ENCODE measurements at places on chromosomes 4 and X.

DNA sequence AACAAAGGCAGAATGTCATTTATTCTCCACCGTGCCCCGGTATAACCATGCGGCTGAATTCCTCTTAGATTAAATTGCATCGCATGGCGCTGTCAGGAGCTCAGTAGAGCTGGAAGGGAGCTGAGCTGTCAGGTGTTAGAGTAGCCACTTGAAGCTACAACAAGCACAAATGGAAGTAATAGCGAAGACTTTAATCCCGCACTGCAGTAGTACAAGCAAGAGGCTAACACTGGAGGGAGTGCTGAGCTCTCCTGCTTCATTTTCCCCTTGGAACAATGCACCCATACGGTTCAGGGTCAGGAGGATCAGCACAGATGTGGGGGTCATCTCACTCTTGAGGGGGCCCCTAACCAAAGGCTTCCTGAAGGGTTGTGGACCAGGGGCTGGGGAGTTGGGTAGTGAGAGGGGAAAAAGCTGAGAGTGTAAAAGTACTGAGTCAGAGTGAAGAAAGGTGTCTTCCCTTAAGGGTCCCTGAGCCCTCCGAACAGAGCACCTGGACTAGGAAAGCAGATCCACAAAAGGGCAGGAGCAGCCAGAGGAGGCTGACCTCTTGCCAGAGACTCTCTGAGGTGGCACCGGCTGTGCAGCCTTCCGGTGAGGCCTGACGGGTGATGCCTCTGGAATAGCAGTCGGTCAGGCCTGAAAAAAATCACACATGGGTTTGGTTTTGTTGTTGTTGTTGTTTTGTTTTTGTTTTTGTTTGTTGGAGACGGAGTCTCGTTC, 36.0 kb upstream of the CBR4 start:
- DNase-seq: no peak

- no peak for DNase-seq
These were observed 159.0 kb upstream of the CXCL13 start for GRCh38 chr4:77446601-77447000.

GRCh38 chrX:46838974-46839480, 2.2 kb downstream of the RP2 start:
- DNase-seq: no peak

DNA sequence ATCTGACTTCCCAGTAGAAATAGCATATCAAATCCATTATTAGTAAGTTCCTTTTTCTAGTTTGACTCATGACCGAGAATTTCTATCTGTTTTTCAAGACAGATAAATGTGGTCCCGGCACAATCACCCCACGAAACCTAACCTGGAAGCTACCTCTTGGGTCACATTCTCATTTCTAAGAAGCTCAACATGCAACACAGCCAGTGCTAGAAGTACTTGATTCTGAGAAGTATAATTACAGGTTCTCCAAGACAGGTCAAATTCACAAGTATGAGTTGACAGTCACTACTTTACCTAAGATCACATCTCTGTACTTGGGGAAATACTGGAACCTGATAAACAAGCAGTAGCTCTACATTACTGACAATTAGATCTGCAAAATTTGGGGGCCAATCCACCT, 54.0 kb upstream of the PLAC1 start:
- no peak for DNase-seq

DNA sequence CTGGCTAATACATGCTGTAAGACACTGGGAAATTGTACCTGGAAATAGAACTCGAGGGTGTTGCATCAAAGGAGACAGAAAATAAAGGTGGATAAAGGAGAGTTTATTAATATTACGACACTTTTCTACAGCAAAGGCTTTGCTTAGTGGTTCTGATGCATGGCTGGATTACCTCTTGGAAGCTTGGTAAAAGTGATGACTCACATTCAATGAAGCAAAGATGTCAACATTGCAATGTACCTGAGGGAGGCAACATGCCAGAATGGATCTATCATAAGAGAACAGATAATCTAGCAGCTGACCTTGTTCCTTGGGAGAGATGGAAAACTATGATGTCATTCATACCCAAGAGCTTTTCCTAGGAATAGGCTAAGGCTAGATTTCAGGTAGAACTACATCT, 735.1 kb upstream of the DIAPH2 start:
- no peak for DNase-seq

GRCh38 chrX:29726811-29727210, 488.6 kb upstream of the MAGEB2 start:
- no peak for DNase-seq

DNA sequence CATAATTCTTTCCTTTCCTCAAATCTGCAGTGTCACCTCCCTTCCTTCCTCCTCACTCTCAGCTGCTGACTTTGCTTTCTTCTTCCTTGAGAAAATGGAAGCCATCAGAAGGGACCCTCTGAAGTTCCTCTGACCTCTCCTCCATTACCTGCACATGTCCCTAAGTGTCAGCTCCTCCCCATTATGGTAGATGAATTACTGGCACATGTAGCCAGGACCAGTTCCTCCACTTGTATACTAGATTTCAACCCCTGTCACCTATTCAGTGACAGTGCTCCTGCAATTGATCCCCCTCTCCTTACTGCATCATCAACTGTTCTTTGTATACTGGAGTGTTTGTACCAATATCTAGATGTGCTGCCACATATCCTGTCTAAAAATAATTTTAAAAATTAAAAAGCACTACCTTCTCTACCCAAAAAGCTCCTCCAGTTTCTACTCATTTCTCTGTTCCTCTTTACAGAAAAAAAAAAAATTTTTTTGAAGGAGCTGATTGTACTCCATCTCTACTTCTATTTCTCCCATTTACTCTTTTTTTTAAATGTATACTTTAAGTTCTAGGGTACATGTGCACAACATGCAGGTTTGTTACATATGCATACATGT, 78.6 kb downstream of the CLCN5 start:
- DNase-seq: no peak

DNA sequence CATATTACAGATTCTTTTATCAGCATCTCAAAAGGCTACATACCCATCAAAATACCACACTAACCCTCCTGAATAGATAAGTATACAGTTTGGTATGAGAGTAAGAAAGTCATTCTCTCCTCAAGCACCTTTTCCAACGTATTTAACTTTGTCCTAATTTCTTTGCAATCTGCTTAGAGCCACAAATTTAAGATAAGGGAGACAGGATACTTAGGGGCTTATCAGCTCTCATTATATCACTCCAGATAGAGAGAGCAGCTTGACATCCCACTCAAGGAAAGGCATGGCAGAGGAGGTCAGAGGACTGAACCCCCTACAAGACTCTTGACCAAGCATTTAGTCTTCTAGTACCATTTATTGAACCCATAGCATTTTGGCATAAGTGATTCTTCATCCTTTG, 262.4 kb downstream of the ADGRA3 start:
- no peak for DNase-seq

DNA sequence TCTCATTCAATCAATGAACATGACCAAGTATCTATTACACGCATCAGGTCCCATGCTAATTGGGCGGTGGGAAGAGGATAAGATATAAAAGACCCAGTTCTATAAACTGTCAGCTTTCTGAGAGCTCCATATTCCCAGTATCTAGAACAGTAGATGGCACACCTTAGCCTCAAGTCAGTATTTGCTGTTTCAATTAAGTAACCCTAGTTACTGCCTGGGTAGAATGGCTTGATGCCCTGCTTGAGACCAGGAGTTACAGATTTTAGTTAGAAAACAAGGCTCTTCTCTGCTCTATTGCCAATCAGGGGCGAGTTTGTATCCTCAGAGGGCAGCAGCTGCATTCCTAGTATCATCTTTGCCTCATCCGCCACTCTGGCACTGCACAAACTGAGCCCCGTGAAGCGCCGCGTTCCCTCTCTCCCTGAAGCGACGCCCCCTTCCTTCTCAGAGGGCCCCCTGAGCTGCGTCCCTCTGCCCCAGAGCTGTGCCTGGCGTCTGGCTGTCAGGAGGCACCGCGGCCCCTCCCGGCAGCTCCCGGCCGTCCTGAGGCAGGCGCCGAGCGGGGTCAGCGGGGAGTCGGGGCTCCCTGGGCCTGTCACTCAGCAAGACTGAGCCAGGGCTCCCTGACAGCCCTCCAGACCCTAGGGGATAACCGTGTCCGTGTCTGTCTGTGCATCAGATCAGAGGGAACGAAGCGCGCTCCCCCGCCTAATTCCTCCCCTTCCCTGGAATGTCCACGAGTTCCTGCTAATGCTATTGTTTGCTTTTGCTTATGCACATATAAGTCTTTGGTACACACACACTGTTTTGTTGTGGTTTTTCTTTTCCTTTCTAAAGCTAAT, 212.4 kb upstream of the TTC29 start:
- peak; percentile 6 for DNase-seq

GRCh38 chr4:102326951-102327350, 18.3 kb downstream of the SLC39A8 start:
- DNase-seq: no peak

DNA sequence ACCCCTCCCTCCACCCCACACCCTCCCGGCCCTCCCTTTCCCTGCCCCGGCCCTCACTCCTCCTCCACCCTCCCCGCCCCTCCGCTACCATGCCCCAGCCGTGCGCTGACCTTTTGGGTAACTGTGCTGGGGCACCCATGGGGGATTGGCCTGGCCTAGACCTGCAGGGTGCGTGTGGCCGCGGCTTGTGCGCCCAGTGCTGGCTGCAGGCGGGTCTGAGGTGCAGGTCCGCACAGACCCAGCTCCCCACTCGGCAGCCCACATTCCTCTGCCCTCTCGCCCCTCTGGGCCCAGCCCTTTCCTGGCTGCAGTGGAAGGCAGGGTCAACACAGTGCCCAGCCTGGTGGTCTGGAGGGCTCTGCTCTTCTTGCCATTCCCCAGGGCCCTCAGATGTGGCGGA, 24.7 kb downstream of the FGFRL1 start:
- no peak for DNase-seq

DNA sequence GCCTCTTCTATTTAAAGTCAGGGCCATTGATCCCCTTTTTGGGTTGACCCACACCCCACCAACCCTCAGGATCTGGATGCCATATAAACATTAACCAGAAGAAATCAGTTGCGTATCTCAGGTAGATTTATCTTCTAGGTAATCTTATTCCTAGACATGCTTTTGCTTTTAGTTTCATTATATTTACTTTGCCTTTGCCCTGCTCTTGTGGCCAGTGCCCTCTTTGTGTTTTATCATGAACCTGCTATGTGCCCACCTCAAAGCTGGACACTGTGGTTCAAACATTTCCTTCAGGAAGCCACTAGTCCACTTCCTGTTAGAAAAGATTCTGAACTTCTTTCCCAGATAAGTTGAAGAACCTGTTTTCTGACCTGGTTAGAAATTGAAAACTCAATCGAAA, 117.4 kb upstream of the EDNRA start:
- DNase-seq: no peak

DNA sequence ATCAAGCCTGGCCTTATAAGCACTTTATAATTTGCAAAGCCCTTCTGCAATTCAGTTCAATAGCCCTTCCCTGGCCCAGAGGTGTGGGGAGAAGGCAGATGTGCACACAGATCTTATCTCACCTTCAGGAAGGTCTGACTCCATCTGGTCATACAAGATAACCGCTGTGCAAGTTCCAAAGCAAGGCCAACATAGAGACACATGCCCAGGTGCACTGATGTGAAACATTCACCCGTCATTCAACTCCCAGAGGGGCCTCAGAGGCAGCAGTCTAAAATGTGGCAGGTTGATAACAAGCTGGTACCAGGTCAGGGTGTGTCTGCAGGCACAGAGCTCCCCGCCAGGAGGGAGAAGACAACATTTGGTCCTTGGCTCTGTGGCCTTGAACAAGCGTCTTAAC, 10.9 kb upstream of the WFS1 start:
- no peak for DNase-seq

DNA sequence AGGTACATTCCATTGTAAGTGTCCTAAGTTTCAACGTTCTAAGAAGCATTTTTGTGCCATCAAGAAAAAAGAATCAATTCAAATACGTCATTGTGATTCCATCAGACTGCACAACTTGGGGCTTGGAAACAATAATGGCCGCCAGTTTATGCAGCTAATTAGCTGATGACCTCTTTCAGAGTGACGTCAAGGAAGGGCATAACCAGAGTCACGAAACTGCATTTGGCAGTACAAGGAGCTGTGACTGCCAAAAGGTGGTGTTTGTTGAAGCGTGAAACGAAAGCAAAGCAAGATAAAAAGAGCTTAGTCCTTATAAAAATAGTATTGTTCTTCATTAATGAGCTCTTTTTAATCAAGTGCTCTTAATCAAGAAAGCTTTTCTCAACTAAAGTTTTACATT, 81.1 kb upstream of the SH3RF1 start:
- no peak for DNase-seq

GRCh38 chr4:31877429-31877828, 1157.3 kb downstream of the PCDH7 start:
- DNase-seq: no peak

GRCh38 chrX:109357706-109358105, 124.2 kb downstream of the GUCY2F start:
- no peak for DNase-seq

DNA sequence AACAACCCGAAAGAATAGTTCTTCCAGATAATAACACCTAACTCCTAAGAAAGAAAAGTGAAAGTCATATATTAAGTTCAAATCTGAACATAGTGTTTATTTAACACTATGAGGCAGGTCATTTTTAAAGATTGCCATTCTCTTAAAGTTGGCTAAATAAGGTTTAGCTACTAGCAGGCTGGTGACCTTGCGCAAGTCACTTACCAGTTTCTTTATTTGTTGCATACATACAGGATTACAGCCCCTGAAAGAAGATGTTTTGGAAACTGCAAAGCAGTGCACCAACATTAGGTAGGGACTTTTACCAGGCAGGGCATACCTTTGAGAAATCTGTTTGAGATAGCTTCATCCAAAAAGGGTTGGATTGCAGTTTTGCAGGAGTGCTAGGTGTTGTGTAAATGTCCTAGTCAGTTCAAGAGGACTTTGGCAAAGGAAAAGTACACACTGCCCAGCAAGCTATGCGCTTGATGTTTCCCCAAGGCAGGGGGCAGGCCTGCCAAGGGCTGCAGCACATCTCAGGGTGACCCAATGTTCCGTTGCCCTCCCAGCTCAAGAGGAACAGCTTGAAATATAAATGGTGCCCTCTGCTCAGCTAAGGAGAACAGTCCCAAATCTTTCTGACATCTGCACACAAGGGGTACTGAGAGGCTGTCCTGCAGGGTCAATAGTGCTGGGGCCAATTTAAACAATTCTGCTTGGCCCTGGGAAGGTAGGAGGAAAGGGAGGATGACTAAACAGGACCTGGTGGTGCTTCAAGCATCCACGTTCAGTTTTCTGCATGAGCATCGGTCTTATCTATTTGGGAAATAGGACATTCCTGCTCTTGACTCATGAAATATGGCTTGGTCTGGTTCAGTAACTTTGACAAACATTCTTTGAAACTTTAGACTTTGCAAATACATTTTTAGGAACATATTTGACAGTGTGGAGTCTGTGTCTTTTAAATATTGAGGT, 130.8 kb downstream of the COL4A6 start:
- DNase-seq: no peak

DNA sequence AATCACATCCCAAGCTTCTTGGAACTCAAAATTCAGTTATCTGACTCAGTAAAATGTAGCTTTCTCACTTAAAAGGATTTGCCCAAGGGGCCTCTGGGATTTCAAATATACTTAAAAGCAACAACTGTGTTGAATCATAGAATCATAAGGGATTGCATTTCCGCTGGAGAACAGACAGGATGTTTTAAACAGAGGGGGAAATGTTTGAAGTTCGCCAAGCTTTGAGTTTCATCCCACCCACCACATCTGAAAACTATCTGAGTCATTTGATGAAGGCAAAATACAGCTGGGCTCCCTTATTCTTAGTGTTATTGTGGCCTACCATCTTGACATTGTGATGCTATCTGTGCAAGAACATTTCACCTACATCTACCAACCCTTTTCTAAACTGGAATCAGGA, 73.5 kb downstream of the PPP1R2C start:
- DNase-seq: no peak

Measured in cortex of kidney (tissue), 1 donor.